ENCODE measurements at places on chromosomes 2 and 18.

DNA sequence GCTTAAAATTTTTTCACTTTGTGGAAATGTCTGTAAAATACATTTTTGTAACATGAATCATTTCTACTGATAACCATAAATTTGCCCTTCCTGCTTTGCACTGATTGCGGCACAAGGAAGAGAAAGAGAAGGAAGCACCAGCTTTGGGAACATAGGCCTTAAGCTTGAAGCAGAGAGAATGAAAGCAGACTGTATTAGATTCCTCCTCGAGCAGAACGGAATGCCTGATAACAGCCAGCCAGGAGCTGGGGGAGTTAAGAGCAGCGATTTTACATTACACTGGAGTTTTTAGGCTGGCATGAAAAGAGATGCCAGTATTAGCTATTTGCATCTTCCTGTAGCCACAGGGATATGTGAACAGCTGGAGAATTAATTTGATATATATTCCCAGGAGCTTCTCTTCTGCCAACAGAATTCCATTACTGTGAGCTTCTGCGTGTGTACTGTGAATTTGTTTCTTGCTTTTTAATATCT is 33.5 kb downstream of the CRIM1 start:
- DNase-seq, result peak; percentile 43

GRCh38 chr2:232816657-232817056 is 40.3 kb upstream of the KCNJ13 start:
- DNase-seq, result no peak

DNA sequence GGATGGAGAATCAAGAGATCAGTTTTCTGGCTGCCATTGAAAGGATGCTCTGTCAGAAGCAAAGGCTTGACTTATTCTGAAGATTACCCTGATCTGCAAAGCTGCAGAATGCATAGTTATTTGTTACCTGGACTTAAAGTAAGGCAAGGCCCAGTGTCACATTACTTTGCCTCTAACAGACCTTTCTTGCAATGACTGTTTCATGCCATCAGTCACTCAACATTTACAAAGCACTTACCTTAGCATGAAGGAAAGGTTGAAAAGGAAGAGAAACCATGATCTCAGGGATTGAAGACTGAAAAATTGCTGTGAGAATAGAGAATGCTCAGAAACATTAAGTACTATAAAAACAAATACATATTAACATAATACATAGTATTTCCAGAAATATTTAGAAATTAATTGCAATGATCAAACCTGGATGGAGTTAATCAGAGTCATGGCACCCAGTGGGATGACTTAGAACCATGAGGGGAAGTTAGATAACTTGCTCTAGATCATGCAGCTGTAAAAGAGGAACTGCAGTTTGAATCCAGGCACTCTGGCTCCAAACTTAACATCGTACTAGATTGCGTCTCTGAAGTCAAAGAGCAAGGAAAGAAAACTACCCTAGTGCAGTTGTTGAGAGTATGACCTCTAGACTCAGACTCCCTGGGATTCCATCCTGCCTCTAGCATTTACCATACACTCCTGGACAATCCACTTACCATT is 26.5 kb upstream of the FAM117B start:
- no peak for DNase-seq

DNA sequence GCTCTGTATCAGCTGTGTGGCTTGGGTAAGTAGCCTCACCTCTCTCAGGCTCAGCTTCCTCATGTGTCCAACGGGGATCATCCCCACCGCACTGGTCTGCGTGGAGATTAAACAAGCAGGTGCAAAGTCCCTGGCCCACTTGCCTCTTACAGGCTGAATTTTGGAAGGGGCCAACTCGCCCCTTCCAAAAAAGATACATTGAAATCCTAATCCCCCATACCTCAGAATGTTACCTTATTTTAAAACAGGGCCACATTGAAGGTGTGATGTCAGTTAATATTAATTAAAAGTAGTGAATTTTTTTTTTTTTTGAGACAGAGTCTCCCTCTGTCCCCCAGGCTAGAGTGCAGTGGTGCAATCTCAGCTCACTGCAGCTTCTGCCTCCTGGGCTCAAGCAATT is 34.8 kb downstream of the TBC1D8 start:
- DNase-seq, result no peak

GRCh38 chr2:38073211-38074057 is 2.5 kb downstream of the CYP1B1 start:
- DNase-seq, result no peak
